ENCODE measurements at places on chromosomes 5 and 9.

- DNase-seq: no peak
These were observed 138.5 kb upstream of the IRX2 start for GRCh38 chr5:2890011-2890410.

DNA sequence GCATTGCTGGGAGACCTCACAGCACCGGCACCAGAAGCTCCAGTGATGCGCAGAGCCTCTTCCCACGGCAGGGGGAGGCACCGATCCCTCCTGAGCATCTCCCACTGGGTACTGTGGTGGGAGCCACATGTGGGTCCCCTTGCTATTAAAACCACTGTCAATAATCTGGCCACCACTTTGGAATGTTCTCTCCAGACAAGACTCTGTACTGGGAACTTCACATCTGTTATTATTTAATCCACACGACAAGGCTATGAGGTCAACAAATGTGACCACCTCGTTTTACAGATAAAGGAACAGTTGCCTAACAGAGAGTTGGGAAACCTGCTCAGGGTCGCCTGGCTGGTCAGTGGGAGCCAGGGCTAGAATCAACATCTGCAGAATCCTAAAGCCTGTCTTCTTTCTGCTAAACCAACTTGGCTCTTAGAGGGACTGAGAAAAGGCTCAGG, 72.7 kb downstream of the EPB41L4B start:
- DNase-seq: no peak

DNA sequence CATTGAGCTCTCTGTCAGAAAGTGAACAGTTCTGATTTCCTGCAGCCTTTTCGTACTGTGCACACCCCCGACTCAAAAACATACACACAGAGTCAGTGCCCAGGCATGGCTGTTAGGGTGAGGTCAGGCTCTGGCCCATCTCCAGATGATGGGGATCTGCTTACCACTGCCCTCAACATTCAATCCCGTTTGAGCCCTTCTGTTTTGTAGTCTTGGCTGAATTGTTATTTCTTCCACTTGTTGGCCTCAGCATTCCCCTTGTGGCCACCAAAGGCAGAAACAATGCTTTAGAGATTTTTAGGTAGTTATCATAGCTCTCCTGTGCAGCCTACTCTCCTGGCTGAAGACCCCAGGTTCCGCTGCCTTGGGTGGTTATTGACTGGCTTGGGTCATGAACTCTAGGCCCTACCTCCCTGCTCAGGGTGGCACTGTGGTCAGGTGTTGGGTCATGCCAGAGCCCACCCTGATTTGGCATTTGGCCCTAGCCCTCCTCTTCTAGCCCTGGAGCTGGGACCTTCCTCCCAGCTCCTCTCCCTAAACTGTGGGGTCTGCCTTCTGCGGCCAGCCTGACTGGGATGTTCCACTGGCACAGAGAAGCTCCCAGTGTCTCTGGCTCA, 7.8 kb upstream of the MYOZ3 start:
- no peak for DNase-seq

- no peak for DNase-seq
These were observed 76.8 kb downstream of the MACROH2A1 start for GRCh38 chr5:135322271-135322670.

DNA sequence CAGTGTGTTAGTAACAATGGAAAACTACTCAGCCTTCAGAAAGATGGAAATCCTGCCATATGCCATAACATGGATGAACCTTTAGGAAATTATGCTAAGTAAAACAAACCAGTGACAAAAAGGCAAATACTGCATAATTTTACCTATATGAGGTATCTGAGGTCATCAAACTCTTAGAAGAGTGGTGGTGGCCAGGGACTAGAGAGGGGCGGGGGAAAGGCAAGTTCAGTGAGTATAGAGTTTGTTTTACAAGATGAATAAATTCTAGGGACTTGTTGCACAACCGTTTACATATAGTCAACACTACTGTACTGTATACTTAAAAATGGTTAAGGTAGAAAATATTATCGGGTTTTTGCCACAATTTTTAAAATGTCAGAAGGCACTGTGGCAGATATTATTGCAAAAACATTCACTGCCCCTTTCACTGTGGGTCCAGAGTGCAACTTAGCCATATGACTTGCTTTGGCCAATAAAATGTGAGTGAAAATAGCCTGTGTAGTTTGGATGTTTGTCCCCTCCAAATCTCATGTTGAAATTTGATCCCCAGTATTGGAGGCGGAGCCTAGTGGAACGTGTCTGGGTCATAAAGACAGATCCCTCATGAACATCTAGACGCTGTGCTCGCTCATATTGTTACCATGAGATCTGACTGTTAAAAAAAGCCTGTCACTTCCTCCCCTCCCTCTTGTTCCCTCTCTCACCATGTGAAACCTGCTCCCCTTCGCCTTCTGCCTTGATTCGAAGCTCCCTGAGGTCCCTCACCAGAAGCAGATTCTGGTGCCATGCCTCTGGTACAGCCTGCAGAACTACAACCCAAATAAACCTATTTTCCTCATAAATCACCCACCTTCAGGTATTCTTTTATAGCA, 9.5 kb downstream of the ZNF367 start:
- no peak for DNase-seq

GRCh38 chr9:104903609-104904008, 24.3 kb downstream of the ABCA1 start:
- DNase-seq: no peak

- no peak for DNase-seq
These were observed 69.6 kb downstream of the ADAMTSL1 start for GRCh38 chr9:18543406-18544192.

DNA sequence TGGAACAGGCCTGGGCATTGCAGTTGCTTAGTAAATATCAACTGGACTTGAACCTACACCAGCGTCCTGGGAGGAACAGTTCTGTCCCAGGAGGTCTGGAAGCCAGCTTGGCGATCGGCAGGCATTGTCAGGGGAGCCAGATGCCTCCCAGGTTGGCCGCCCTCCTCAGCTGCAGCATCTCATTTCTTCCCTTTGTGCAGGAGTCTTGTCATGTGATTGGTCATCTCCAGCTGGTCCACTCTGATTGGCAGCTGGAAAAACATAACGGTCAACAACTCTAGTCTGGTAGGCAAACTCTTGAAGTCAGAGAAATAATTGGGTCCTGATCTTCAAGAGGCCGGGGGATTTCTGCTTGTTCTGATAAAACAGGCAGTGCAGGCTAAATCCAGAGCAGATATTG, 29.6 kb upstream of the NCS1 start:
- no peak for DNase-seq

GRCh38 chr9:104073770-104074133, 20.4 kb upstream of the SMC2 start:
- DNase-seq: no peak

DNA sequence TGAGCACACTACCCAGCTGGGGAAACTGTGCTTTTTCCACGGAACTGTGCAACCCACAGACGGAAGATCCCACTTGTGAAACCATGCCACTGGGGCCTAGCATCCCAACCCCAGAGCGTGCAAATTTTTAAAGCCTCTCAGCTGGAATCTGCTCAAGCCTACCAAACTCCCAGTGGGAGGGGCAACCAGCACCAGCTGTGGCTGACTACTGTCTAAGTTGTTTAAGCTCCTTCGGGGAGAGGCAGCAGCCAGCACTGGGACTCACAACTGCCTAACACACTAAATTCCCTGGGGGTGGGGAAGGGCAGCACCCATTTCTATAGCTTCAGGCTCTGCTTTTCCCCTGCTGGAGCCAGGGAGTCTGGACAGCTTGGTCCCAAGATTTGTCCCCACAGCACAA, 287.6 kb upstream of the MSX2 start:
- DNase-seq: no peak

DNA sequence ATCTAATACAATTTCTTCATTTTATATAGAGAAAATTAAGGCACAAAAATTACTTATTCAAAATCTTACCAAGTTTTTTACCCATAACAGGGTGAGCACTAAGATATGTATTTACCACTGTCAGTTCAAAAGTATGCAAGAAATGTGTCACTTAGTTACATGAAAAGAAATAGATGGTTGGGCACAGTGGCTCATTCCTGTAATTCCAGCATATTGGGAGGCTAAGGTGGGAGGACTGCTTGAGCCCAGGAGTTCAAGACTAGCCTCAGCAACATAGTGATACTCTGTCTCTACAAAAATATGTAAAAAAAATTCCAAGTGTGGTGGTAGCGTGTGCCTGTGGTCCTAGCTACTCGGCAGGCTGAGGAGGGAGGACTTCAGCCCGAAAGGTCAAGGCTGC, 19.4 kb downstream of the YIPF5 start:
- no peak for DNase-seq

GRCh38 chr5:95895251-95895650, 66.4 kb downstream of the ELL2 start:
- no peak for DNase-seq

DNA sequence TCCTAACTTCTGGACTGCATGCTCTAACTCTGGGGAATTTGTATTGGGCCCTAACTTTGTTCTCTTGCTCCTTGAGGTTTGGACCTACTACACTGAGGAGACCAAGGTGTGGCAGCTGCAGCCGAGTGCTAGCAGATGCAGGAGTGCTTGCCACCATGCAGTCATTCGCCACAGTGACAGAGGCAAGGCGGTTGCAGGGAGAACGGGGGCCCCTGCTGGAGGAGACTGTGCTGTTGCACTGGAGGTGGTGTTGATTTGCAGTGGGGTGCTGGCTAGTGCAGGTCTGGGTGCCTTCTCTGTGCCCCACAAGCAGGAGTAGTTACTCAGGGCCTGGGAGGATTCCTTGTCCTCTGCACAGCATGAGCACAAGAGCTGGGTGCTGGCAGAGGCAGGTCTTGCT, 22.4 kb upstream of the DIRAS2 start:
- DNase-seq: no peak

DNA sequence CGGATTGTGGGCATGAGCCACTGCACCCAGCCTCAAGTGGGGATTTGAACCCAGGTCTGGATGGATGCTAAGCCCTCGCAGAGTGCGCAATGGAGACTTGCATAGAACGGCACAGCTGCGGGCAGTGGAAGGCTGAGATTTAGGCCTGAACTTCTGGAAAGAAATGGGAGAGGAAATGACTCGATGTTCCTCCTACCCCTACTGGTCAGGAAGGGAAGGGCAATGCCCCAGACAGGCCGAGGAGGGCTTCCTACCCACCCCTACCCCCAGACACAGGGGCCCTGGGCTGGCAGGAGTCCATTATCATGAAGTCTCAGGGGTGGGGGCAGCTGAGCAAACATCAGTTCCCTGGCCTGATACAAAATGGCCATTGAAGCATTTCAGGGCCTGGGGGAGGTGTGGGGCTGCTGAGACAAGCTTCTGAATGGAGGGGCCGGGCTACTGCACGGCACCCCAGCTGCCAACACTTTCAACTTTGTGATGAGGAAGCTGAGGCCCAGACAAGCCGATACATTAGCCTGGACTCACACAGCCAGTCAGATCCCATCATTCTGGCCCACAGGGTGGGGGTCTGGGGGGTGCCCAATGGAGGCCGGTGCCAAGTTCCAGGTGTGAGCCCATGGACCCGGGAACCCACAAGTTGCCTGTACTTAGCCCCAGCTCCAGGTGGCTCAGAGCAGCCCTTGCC, 13.5 kb upstream of the WDR38 start:
- DNase-seq: no peak

DNA sequence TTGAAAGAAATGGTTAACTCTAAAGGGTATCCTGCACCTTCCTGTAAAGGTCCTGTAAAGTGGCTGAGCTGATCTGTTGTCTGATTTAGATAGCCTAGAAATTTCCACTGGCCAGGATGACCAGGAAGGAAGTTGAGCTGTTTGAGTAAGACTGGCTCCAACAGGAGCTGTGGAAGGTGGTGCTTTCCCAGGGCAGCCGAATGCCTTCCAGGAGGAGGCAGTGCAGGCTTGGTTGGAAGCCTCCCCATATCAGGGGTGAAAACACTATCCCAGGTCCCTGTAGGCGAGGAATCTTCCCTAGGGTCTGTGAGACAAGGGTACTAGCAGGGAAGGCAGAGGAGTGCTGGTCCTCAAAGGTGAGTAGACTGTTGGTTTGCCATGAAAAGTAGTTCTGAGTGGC, 98.4 kb downstream of the LIX1 start:
- peak; percentile 54 for DNase-seq

- DNase-seq: no peak
These were observed 133.7 kb downstream of the DIRAS2 start for GRCh38 chr9:90508940-90509339.

DNA sequence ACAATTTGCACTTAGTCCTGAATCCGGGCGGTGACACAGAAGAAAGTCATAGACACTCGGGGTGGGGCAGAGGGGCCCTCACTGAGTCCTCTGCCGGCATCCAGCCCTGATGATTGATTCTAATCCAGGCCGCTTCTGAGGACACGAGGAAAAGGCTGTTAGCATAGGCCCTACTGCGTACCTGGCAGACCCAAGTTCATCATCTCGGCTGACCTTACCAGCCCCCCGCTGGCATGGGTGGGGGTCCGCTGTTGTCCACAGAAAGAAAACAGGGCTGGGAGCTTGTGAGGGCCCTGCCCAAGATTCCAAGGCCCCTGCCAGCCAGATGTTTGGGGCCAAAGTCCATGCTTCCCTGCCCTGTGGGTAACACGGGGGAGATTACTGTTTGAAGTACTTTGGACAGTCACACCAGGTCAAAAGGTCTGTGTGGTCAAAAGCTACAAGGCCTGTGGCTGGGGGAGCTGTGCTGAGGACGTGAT, 24.5 kb downstream of the ERGIC1 start:
- no peak for DNase-seq

- no peak for DNase-seq
These were observed 10.4 kb upstream of the PCDHGC3 start for GRCh38 chr5:141465351-141465750.

GRCh38 chr5:151924564-151925301, at the start of gene GLRA1:
Gene GLRA1, minus strand, starts transcription at chr5:151924851. Its CDS starts 302 bp downstream, at chr5:151924549.
- no peak for DNase-seq

DNA sequence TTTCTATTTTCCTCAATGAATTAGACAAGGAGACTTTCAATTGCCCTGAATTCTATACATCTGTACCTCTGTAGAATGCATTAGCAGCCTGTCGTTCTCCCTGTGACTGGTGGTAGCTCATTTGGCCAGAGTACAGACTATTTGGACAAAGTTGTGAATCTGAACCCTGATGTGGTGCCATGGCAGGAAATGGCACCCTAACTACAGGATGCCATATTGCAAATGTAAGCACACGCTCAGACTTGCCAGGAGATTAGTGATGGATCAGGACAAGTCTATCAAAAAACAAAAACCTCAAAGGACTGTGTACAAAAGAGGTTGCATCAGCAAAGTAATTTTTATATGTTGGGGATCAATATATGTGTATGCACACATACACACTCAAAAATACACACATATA, 58.3 kb downstream of the SVEP1 start:
- DNase-seq: no peak

GRCh38 chr5:35306716-35307365, 76.6 kb upstream of the PRLR start:
- DNase-seq: no peak

GRCh38 chr5:109959652-109960051, 269.9 kb downstream of the MAN2A1 start:
- DNase-seq: no peak

GRCh38 chr5:50889790-50890189, 223.4 kb downstream of the PARP8 start:
- DNase-seq: no peak

DNA sequence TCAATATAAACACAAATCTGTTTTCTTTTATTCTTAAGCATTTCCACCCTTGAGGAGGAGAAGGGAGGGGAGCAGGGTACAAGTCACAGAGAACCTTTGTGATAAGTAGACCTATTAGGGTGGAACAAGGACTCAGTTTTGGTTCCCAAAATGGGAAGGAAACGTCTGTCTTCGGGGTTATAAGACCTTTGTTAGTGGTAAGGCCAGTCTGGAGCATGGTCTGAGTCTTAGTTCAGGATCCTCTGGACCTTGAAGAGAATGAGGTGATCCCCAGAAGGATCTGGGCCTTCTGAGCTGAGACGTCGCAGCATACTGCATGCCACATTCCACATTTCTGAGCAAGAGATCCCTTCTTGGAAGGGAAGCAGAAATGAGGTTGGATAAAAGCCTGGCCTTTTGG, 37.2 kb downstream of the FAXDC2 start:
- no peak for DNase-seq
